ENCODE measurements at places on chromosomes 16 and 17. TPM values are rescaled to one million over a fixed set of nuclear protein-coding genes. Genes with fewer than 3 reads are reported as not detected.

The KRTAP9-2 gene
- not detected for total RNA-seq

The KRTAP4-9 gene
- total RNA-seq = not detected

The MVD gene
- 43.9 TPM for total RNA-seq

The TM4SF5 gene
- total RNA-seq = not detected

The FBXW10 gene
- 1.1 TPM for total RNA-seq

The CRAMP1 gene
- 31.4 TPM for total RNA-seq

The CYBA gene
- 279 TPM for total RNA-seq

The KCNH6 gene
- not detected for total RNA-seq
